ENCODE measurements at places on chromosomes 7 and 10.

DNA sequence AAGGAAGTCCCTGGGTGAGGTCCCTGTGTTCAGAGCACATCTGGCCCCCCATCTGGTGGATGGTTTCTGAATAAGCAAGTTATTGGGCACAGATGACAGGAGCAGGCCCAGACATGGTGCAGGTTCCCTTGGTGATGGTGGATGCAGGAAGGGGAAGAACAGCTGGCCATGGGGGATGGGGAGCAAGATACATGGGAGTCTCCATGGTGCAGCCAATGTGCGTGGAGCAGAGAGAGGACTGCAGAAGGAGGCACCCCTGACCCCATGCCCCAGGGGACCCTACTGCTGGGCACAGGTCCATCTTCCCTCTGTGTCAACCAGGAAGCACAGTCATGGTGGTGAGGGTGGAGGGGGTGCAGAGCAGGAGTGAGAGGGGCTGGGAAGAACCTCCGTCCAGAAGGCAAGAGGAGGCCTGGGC lies 43.8 kb upstream of the RABGEF1 start:
- DNase-seq: no peak

- DNase-seq: no peak
Measured at GRCh38 chr7:77887567-77887966, 89.0 kb downstream of the PHTF2 start.

GRCh38 chr10:77333610-77334340 lies 303.8 kb downstream of the KCNMA1 start:
- DNase-seq: no peak

- no peak for DNase-seq
Measured at GRCh38 chr7:132154695-132155471, 421.4 kb downstream of the PLXNA4 start.

DNA sequence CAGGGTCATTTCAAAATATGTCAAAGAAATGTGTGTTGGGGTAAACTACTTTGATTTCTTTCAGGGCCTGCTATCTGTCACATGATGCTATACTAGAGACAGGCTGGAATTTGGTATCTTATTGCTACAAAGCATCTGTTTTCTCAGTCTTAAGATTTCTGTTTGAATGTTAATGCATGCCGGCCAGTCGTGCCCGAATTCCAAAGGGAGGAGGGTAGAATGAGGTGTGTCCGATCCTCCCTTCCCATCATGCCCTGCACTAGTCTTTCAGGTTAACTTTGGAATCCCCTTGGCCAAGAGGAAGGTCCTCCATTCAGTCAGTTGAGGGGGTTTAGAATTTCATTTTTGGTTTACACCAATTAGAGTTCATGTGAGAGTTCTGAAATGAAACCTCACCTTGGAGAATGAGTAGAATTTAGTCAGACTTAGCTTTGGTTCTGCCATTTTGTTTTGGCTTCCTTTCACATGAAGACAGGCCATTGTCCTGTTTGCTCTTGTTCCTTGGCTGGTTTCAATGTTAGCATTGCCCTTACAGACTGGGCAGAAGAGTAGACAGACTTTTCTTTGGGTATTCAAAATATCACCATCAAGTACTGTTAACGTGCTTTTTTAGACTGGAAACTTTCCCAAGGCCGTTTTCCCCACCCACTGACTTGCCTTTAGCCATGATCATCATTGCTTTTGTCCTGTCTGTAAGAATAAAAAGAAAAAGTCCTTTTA lies 95.8 kb downstream of the CAMK1D start:
- DNase-seq: no peak

DNA sequence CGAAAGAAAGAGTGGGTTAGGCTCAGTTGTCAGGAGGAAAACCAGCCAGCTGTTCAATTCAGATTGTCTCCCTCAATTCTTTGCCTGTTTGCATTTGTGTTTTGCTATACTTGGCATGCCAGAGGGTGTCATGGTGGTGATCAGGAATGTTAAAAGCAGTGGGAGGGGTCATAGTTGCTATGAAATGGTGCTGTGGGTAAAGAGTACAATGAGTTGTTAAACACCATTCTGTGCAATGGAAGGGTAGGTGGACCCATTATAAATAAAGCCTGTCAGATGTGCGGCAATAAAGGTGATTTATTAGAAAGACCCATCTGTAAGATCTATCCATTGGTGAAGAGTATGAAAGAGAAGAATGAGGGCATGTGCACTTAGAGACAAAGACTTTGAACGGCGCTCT lies 82.2 kb downstream of the MRPL32 start:
- no peak for DNase-seq

GRCh38 chr10:95784279-95784913 lies 28.4 kb downstream of the ENTPD1 start:
- DNase-seq: no peak

- peak; percentile 22 for DNase-seq
Measured at GRCh38 chr10:16777473-16778370, 39.5 kb downstream of the RSU1 start.

DNA sequence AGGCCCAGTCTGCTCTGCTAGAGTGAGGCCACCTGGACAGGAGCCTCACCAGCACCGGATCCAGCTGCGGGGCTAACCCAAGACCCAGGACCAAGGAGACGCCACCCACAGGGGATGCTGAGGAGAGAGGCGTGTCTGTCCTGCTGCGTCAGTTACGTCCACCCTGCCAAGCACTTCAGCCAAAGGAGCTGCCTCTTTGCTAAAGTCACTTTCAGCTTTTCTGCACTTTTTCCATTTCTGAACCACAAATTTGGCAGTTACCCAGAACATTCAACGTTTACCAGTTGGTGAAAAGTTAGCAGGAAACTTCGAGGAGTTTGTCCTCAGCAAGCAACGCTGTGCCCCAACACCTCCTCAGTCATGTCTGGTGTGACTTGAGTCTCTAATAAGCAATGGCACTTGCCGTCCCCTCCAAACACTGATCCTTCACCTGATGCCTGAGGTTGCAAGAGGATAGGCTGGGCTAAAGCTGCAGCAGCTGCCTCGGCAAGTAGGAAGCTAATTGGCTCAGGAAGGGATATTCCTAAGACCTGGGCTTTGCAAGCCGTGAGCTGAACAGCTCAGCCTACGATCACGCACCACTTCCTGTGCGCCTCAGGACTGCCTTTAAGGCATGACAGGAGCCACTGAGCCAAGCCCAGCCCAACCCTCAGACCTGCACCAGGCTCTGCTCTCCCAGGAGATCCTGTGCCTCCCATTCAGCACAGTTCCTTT lies 40.1 kb downstream of the KCNH2 start:
- no peak for DNase-seq

All from GM12892 (cell line).